ENCODE measurements at places on chromosomes 6 and 20.
A peak's percentile ranks its signal among the peaks of the same experiment; 100 is the strongest.

- DNase-seq = no peak
These were observed 59.1 kb upstream of the C20orf144 start for GRCh38 chr20:33602826-33603590.

GRCh38 chr20:52817511-52817910 lies 154.6 kb upstream of the TSHZ2 start:
- no peak for DNase-seq

DNA sequence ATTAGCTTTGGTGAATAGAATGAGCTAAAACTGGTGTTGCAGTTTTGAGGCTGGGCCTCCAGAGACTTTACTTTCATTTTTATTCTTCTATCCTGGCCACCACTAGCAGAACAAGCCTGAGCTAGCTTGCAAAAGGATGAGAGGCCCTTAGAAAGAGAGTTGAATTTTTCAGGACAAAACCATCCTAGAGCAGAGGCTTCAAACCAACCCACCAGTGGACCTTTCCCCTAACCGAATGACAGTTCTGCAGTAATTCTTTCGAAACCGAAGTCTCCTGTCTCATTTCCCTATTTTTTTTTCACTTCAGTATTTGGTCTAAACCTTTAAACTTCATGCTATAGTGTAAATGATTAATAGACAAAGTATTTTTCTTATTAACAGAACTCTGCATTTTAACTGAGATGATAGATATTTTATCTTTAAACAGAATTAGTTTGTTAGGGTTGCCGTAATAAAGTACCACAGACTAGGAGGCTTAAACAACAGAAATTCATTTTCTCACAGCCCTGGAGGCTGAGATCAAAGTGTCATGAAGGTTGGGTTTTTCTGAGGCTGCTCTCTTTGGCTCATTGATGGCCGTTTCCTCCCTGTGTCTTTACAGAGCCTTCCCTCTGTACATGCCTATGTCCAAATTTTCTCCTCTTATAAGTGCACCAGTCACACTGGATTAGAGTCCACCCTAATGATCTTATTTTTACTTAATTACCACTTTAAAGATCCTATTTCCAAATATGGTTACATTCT lies 80.6 kb upstream of the PAK5 start:
- DNase-seq = peak; percentile 42

DNA sequence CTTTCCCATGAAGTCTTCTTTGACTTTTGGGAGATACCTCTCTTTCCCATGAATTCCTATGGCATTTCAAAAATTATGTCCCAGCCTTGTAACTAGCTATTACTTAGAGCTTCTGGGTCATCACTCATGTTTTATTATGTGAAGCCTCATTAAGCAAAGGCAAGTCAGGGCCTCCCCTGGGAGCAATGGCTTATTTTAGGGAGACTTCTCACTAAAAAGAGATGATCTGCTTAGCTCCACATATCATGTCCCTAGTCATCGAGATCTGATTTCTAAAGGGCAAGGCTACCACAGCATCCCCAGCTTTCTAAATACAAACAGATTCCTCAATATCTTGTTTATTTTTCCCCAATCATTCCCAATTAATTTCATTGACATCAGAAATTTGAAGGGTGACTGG lies 154.0 kb upstream of the MANEA start:
- no peak for DNase-seq

GRCh38 chr6:149906405-149906804 lies 8.5 kb upstream of the RAET1E start:
- DNase-seq = no peak

DNA sequence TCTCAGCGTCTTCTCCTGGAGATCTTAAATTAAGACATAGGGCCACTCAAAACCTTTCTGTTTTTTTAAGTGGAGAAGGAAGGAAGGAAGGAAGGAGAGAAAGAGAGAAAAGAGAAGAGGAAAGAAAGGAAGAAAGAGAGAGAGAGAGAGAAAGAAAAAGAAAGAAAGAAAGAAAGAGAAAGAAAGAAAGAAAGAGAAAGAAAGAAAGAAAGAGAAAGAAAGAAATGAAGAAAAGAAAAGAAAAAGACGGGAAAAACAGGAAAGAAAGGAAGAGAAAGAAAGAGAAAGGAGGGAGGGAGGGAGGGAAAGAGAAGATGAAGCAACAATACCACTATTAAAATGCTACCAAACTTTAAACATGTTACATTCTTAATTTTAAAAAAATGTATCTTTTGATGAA lies 336.5 kb upstream of the ARID1B start:
- DNase-seq = no peak

GRCh38 chr20:62917720-62918119 lies 8.6 kb downstream of the DIDO1 start:
- no peak for DNase-seq

DNA sequence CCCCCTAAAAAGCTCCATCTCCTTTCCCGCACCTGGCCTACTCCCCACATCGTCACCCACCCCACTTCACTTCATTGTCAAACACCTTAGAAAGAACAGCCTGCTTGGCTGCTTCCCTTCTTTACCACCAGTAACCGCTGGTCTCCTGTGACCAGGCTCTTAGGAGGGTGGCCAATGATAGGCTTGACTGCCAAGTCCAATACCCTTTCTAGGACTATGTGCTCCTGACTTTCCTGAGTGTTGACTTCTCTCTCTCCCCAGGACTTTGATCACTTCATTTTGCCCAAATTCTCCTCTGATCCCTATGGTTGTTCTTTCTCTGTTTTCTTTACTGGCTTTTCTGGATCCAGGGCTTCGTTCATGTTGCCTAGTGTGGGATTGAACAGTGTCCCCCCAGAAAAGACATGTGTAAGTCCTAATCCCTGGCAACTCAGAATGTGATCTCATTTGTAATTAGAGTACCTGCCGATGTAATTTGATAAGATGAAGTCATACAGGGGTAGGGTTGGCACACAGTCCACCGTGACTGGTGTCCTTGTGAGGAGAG lies 254.0 kb downstream of the GMDS start:
- no peak for DNase-seq

GRCh38 chr6:104858642-104859041 lies 1.1 kb downstream of the HACE1 start:
- DNase-seq = no peak

DNA sequence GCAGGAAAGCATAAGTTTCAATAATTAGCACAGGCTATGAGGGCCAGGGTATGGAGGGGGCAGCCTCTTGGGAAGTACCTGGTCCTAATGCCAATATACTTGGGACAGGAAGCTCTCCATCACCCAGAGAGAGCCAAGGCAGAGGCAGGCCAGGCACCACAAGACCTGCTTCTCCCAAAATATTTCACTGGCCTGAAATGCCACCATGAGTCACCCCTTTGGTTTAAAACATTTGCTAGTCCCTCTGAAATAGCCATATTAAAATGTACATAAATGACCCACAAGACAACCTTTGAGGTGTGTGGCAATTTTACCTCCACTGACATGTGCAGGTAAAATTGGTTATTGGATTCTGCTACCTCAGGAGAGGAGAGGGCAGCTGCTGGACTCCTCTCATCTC lies 23.4 kb upstream of the SCUBE3 start:
- DNase-seq = no peak

- DNase-seq = no peak
These were observed 140.7 kb downstream of the CARMIL1 start for GRCh38 chr6:25419879-25420278.

GRCh38 chr20:11056414-11056813 lies 382.6 kb upstream of the JAG1 start:
- DNase-seq = no peak

GRCh38 chr6:2594868-2595267 lies 155.9 kb downstream of the MYLK4 start:
- no peak for DNase-seq

DNA sequence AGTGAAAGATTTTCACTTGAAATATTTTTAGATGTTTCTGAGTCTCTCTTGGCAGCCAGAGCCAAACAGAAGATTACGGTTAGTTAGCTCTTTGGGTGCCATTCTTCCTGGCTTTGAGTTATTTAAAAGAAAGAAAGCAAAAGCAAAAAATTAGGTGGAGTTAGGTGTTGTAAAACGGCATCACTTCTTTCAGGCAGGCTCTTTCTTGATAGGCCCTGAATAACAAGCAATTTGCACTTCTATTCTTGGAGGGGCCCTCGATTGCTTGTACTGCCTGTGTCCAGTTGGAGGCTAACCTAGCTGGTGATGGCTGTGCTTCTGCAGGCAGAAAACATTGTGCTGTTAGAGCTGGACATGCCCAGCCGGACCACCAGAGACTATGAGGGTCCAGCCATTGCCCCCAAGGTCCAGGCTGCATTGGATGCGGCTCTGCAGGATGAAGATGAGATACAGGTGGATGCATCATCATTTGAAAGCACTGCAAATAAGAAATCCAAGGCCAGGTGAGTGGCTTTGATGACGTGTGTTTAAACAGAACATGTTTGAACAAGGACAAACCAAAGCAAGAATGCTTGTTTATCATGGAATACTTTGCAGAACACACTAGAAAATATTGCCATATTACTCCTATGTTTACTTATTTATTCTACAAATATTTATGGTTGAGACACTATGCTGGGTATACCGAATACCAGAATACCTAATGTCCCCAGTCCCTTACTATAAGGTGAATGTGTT lies 28.1 kb upstream of the ASXL1 start:
- no peak for DNase-seq

- no peak for DNase-seq
These were observed 120.9 kb downstream of the COL12A1 start for GRCh38 chr6:75084872-75085381.

DNA sequence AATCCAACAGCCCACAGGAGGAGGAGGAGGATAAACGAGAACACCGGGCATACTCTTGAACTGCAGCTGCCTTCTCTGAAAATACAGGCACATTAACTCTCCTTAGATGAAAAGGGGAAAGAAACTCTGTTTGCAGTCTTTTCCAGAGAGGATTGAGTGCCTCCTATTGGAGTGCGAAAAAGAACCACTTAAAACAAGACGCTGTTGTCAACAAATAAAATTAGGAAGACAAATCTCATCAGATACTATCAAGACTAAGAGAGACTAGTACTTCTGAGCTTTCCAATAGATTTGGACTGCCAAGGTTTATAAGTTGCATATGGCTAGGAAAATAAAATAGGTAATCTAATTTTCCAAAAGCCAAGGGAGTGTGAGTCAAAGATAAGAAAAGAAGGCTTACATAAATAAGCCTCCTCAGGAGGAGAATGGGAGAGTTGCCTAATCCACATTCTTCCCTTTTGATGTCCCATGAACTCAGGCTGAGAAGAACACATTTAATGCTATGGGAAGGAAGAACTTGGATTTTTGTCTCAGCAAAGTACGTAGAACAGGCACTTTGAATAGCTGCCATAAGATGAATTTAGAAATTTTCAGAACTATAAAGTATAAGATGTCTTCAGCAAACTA lies 154.7 kb downstream of the ARHGAP18 start:
- no peak for DNase-seq

GRCh38 chr6:5167501-5167900 lies 82.4 kb downstream of the PPP1R3G start:
- DNase-seq = no peak

GRCh38 chr20:41392871-41393704 lies 26.5 kb upstream of the EMILIN3 start:
- DNase-seq = no peak
